Immature natural killer cell (primary cell): ENCODE measurements at places on chromosomes 11 and 22. TPM values are rescaled to one million over a fixed set of nuclear protein-coding genes. Genes with fewer than 3 reads are reported as not detected.
A peak's percentile ranks its signal among the peaks of the same experiment; 100 is the strongest.

DNA sequence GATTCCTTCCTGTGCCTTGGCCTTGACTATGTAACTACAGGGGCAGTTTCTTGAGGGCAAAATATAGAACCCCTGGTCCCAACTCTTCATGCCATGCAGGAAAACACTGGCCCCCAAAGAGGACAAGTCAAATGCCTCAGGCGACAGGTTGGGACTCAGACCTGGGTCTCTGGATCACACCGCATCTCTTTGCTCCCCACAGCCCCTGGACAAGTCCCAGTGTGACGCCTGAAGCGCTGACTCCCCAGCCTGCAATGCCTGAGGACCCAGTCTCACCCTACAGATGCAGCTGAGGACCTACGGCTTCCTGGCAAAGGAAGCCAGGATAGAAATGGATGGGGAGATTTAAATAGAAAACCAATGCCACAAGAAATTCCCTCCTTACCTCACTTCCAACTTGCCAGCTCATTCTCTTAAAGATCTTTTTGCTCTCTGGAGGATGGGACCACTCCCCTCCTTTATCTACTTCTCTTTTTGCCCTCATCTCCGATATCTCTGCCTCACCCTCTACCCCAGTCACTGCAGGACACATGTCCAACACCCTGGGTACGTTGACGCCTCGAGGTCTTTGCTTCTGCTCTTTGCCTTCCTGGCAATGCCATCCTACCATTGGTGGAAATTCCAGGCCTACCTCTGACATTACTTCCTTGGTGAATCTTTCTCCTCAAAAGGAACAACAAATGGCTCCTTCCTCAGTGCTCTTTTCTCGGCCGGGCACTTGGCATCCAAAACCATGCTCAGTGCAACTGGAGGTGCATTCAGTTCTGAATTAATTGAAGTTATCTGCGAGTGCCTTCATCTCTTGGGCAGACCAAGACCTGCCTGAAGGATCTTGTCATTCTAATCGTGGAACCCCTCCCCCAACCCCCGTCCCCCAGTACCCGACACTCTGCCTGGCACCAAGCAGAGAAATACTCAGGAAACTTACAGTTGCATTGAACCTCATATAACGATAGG, 2.0 kb upstream of the PRDM11 start:
- no peak overlapping the region for H3K27ac ChIP-seq
- peaks cover 32% of the 10 kb centered on the region for H3K4me1 ChIP-seq
- H3K27me3 ChIP-seq = peaks cover 9% of the 10 kb centered on the region
- DNase-seq = no peak

The ANO5 gene
- not detected for polyA plus RNA-seq

GRCh38 chr11:77026743-77027142, 7.5 kb upstream of the B3GNT6 start:
- no peaks in the 10 kb centered on the region for H3K4me1 ChIP-seq
- no peak for DNase-seq
- peaks cover 7% of the 10 kb centered on the region for H3K27me3 ChIP-seq
- H3K27ac ChIP-seq = no peak overlapping the region

- DNase-seq = no peak
- no peak overlapping the region for H3K27ac ChIP-seq
- no peak overlapping the region for H3K4me3 ChIP-seq
- no peaks in the 10 kb centered on the region for H3K4me1 ChIP-seq
These were observed 29.7 kb upstream of the VWA5A start for GRCh38 chr11:124085583-124085982.

The BRD1 gene
- 2.1 TPM for polyA plus RNA-seq

- no peak overlapping the region for H3K27ac ChIP-seq
- H3K4me1 ChIP-seq = peaks cover 20% of the 10 kb centered on the region
- no peak overlapping the region for H3K4me3 ChIP-seq
These were observed 98.6 kb downstream of the KIAA1671 start for GRCh38 chr22:25051073-25051472.

DNA sequence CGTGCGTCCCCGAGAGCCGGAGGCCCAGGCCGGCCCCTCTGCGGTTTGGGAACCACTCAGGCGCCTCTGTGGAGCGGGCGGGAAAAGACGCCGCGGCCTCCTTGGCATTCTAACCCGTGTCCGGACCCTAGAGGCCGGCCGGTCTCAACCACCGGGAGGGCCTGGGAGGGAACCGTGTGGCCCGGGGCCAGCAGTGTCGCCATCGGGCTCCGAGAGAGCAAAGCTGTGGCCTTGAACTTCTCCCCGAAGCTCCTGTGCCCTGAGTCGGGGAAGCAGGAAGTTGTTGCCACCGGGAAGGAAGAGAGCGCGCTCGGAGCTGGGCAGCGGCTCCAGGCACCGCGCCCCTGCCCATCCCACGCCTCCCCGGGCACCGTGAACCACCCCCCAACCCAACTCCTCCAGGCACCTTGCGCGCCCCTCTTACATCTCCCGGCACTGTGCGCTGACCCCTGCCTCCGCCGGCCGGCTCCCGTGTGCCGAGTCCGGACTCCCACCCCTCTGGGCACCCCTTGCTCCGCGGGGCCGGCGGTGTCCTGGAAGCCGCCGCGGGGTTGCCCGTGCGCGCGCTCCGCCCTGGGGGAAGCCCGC, 80.0 kb upstream of the PPARA start:
- peaks cover 76% of the 10 kb centered on the region for H3K4me1 ChIP-seq

DNA sequence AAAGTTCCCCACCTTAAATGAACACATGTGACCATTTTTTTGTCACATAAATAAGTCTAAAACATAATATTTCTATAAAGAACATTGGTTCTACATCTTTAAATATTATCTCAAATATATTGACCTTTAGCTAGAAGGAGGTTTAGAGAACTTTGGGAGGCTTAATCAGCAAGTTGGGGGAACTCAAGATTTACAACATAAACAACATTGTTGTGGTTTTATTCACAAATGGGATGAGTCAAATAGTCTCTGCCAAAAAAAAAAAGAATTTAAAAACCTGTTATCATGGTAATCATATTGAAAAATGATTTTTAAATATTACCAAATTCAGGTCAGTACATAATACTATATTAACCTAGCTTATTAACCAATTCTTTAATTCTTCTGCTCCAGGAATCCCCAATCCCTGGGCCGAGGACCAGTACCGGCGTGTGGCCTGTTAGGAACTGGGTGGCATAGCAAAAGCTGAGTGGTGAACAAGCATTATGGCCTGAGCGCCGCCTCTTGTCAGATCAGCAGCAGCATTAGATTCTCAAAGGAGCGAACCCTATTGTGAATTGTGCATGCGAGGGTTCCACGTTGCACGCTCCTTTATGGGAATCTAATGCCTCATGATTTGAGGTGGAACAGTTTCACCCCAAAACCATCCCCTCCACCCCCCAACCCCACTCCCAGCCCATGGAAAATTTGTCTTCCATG, 98.2 kb downstream of the RDX start:
- DNase-seq = no peak
- H3K27me3 ChIP-seq = peaks cover 2% of the 10 kb centered on the region
- H3K36me3 ChIP-seq = no peaks in the 10 kb centered on the region
- no peaks in the 10 kb centered on the region for H3K4me1 ChIP-seq

DNA sequence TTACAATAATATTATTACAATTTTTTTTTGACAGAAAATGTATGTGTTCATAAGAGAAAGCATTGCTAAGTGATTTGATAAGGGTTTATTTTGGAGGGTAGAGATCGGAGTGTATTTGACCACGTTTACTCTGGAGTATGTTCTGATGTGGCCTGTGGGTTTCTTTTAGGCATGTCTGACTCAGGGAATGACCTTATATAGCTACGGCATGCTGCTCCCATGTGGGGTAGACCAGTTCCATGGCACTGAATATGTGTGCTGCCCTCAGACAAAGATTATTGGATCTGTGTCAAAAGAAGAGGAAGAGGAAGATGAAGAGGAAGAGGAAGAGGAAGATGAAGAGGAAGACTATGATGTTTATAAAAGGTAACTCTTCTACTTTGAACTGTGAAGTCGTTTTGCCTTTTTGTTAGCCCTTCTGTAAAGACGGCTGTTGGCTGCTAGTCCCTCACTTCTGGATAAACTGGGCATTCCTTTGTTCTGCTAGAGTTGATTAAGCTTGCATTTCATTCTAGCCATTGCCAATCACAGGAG, 38.1 kb upstream of the ST14 start:
- H3K27ac ChIP-seq = no peak overlapping the region
- no peaks in the 10 kb centered on the region for H3K27me3 ChIP-seq
- peaks cover 45% of the 10 kb centered on the region for H3K4me1 ChIP-seq

GRCh38 chr22:43007519-43008102, 7.3 kb downstream of the PACSIN2 start:
- H3K4me3 ChIP-seq = no peak overlapping the region
- H3K36me3 ChIP-seq = no peaks in the 10 kb centered on the region
- peaks cover 3% of the 10 kb centered on the region for H3K27me3 ChIP-seq
- peaks cover 39% of the 10 kb centered on the region for H3K4me1 ChIP-seq

The ELFN2 gene
- not detected for polyA plus RNA-seq

The KRTAP5-2 gene
- polyA plus RNA-seq = not detected

- no peaks in the 10 kb centered on the region for H3K27me3 ChIP-seq
- H3K4me3 ChIP-seq = no peak overlapping the region
- H3K27ac ChIP-seq = no peak overlapping the region
- H3K36me3 ChIP-seq = no peaks in the 10 kb centered on the region
- no peaks in the 10 kb centered on the region for H3K4me1 ChIP-seq
These were observed 35.4 kb downstream of the NXPE2 start for GRCh38 chr11:114713756-114714155.

The TMPRSS6 gene
- polyA plus RNA-seq = 0.28 TPM

DNA sequence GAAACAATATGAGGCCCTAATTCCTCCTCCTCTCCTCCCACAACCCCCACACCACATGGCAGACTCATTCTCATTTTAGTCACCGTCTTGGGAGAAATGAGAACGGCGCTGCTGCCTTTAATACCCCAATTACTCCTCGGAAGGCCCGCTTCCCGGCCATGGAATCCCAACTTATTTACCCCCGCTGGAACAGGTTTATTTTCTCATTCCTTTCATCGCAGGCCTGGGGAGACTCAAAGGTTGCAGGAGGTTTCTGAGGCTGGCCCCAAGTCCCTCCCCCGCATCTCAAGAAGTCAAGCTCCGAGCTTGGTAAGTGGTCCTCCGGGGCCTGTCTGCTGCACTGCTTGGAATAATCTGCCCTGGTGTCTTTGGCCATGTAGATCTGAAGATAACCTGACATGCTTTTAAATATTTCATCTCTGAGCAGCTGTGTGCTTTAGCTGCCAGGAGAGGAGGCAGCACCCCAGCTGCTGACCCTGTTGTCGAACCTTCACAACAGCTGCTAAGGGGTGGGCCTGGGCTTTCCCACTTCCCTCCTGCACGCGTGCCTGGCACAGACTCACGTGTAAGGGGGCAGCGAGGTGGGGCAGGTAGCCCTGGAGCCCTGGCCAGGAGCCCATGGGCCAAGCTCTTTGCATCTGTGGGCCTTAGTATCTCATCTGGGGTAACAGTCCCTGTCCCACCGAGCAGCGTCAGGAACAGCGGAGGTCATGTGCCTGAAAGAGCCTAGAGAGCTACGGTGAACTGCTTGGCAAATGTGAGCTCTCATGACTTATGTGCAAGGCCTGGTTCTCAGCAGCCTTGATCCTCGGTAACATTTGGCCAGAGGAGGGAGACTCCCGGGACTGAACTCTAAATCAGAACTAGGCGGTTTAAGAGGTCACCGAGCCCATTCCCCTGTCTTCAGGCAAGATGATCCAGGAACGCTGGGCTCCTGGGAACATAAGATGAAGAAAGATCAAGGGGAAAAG, 164.6 kb downstream of the ST3GAL4 start:
- no peaks in the 10 kb centered on the region for H3K36me3 ChIP-seq
- H3K27ac ChIP-seq = no peak overlapping the region
- H3K4me3 ChIP-seq = no peak overlapping the region
- no peak for DNase-seq
- H3K27me3 ChIP-seq = peaks cover 2% of the 10 kb centered on the region
- no peaks in the 10 kb centered on the region for H3K4me1 ChIP-seq

DNA sequence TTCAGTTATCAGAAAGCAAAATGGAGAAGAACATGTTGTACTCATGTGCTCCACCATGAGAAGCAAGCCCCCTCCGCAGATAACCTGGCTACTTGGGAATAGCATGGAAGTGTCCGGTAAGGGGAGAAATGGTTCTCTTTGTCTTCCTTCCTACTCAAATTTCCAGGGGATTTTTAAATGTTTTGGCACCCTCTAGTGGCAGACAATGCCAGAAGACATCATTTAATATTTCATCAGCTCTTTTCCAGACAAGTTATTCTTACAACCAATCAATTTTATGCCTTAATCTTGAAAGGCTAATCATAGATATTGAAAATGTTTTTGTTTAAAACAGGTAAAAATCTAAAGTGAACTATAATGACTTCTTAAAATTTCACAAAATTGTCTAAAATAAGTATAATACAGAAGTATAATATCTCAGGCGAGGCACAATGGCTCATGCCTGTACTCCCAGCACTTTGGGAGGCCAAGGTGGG, 15.7 kb downstream of the CRTAM start:
- H3K4me3 ChIP-seq = no peak overlapping the region
- no peaks in the 10 kb centered on the region for H3K27me3 ChIP-seq
- H3K4me1 ChIP-seq = peaks cover 55% of the 10 kb centered on the region
- DNase-seq = peak; percentile 65

DNA sequence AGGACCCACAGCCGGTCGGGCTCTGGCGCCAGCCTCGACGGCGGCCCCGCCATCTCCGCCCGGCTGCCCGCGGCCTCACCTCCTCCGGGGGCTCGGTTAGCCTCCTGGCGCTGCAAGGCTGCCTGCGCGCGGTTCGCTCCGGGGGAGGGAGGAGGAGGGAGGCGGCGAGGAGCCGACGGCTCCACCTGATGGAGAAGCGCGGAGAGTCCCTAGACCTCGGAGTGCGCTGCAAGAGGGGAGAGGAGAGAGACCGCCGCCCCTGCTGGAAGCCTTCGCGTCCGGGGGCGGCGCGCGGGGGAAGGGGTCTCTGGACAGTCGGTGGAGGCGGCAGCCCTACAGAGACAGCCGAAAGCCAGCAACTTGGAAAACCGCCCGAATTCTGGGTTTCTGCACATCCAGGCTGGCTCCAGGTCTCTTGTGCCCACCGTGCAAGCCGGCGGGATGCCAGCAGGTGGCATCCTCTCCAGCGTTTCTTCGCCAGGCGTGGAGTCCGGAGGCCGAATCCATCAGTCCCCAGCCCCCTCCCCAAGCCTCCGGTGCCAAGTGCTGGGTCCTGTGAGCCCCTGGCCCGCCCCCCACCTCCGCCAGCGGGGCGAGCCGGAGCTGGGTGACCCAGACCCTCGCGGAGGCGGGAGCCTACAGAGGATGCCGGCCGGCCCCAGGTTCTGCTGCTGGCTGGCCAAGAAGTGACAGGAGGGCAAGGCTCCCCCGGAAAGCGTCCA, 2.9 kb upstream of the KIRREL3 start:
- no peak overlapping the region for H3K27ac ChIP-seq
- H3K36me3 ChIP-seq = no peaks in the 10 kb centered on the region
- H3K4me3 ChIP-seq = no peak overlapping the region
- DNase-seq = no peak
- H3K27me3 ChIP-seq = peaks cover 5% of the 10 kb centered on the region
- no peaks in the 10 kb centered on the region for H3K4me1 ChIP-seq

The FREY1 gene
- not detected for polyA plus RNA-seq

The OR10G6 gene
- not detected for polyA plus RNA-seq

- H3K27ac ChIP-seq = no peak overlapping the region
- H3K4me1 ChIP-seq = no peaks in the 10 kb centered on the region
- no peak for DNase-seq
- H3K27me3 ChIP-seq = no peaks in the 10 kb centered on the region
These were observed 623.2 kb downstream of the OPCML start for GRCh38 chr11:132909021-132909606.

- H3K27me3 ChIP-seq = peaks cover 2% of the 10 kb centered on the region
- H3K27ac ChIP-seq = no peak overlapping the region
- no peak overlapping the region for H3K4me3 ChIP-seq
- no peak for DNase-seq
- no peaks in the 10 kb centered on the region for H3K36me3 ChIP-seq
These were observed 215.5 kb downstream of the ARHGAP42 start for GRCh38 chr11:100902454-100903141.
